Activated naive CD8-positive, alpha-beta T cell treated with anti-CD3 and anti-CD28 coated beads, Interleukin-2, amount 10 ng/mL, durations not matched to agents 7 days and 5 days (primary cell): ENCODE measurements at places on chromosomes 6 and 20.

DNA sequence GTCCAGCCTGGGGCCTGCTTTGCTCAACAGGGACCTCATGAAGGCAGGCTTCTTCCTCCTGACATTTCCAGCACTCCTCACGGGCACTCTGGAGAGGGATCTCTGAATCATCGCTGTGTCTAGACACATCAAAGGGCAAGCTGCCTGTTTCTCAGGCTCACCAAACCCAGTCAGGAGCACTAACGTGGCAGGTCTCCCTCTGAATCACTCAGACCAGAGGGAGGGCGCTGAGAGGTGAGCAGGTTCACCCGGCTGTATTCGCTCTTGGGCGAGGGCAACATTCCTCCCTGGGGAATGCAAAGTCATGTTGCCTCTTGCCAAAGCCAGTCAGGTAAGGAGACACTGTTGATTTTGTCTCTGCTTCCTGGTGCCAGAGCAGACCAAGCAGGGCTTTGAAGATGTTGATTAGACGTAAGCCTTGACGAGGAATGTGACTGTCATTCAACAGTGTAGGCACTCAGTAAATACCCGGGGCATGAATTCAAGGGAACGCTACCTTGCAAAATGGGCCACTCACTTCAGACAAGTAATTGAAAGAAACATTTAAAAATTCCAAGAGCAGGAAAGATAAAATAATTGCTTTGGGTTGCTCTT is 50.1 kb downstream of the CYP24A1 start:
- no peak for DNase-seq

GRCh38 chr20:20466341-20466879 is 98.5 kb downstream of the INSM1 start:
- DNase-seq, result no peak

GRCh38 chr6:49980898-49981297 is 11.5 kb upstream of the DEFB113 start:
- no peak for DNase-seq

GRCh38 chr6:159819932-159820640 is 20.0 kb downstream of the PNLDC1 start:
- peak; percentile 54 for DNase-seq

- DNase-seq, result no peak
These were observed 49.0 kb downstream of the RIPOR3 start for GRCh38 chr20:50642288-50642803.

DNA sequence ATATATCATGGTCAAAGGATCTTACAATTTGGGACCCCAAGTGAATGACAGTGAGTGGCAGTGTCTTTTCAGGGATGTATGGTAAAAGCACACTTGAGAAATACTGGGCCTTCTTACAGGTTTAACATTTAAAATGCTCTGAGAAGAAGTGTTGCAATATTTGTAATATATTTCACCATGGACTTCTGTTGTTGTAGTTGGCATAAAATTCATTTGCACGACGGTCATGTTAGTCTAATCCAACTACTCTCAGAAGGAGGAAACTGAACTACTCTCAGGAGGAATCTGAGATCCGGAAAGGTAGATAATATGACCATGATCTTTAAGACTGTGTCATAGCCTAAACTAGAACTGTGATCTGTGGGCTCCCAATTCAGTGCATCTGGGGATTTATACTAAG is 700.1 kb downstream of the HDGFL1 start:
- DNase-seq, result no peak
